Right forelimb (tissue), 1 donor: ENCODE measurements at places on chromosomes 7 and 10.

- DNase-seq, result no peak
These were observed 270.4 kb downstream of the HGF start for GRCh38 chr7:81499262-81500116.

GRCh38 chr7:155184923-155185322 is 112.8 kb upstream of the INSIG1 start:
- no peak for DNase-seq

- DNase-seq, result no peak
These were observed 105.5 kb upstream of the SGCE start for GRCh38 chr7:94761451-94761850.

GRCh38 chr10:52701647-52702046 is 70.9 kb downstream of the MBL2 start:
- no peak for DNase-seq

DNA sequence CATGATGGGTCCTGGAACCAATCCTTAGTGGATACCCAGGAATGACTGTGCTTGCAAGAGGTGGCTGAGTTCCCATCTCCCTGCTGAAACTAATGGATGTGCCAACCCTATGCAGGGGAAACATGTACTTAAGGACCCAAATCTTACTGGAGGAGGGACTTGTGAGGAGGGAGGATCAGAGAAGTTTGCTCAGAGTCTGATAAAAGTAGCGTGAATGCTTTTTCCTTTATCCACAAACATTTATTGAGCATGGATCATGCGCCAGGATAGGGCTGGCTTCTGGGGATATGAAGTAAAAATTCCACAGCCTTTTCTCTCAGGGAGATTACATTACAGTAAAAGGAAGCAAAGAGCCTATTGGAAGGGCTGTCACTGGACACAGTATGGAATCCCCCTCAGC is 358.5 kb downstream of the RPS24 start:
- no peak for DNase-seq

DNA sequence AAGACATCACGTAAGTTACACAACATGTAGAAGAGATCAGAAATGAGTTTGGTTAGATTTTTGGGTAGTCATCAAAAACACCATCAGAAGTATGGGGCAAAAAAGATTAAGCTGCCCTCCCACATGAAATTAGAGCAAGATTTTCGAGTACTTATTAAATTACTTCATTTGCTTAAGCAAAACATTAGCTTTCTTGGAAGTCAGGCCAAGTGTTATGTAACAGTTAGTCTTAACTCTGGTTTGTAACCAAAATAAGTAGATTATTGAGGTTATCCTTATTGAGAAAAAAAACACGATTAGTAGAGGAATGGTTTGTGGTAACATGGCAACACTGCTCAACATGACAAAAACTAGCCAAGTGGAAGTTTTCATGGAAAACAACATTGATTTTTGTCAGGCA is 37.9 kb downstream of the HBP1 start:
- DNase-seq, result no peak

DNA sequence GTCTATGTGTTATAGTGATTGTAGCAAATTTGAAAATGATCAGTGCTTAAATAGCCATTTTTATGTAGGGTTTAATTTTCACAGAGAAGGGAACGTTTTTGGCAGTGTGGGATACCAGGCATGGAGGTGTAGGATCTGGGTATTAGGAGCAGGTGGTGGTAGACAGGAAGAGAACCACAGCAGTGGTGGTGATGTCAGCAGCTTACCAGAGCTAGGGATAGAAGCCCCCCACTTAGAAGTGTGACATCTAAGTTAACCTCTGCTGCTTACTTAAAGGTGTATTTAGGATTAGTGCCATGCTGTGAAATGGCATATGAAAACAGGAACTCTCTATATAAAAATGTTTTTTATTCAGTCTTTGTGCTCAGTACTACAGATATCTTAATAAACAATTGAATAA is 73.8 kb downstream of the CREM start:
- no peak for DNase-seq

DNA sequence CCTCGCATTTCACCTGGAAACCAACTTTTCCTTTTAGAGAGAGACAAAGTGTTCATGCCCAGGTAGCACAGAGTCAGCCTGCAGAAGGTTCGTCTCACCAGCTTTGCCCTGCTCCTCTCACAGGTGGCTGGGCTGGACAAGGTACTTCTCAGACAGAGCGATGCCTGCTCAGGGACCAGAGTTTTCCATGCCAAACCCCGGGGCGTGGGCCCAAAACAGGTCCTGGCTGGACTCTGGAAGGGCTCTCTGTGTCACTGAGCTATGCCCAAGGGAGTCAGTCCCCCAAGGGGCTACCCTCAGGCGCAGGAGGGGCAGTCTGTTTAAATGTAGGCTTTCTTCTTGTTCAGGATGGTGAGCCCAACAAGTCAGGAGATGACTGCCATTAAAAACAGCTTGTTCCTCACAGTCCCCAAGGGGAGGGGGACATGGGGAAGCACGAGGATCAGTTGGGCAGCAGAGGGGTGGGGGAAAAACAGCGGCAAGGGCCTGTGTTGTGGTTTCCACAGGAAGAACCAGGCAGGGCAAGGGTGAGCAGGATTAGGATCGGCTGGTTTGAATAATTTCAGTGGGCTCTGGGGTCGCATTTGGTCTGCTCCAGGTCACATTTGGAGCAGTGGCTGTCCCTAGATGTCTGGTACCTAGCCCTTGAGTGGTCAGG is 55.5 kb upstream of the FIGNL1 start:
- DNase-seq, result no peak
